PC-9 (cell line): ENCODE measurements at places on chromosomes 13 and 19. TPM values are rescaled to one million over a fixed set of nuclear protein-coding genes. Genes with fewer than 3 reads are reported as not detected.

DNA sequence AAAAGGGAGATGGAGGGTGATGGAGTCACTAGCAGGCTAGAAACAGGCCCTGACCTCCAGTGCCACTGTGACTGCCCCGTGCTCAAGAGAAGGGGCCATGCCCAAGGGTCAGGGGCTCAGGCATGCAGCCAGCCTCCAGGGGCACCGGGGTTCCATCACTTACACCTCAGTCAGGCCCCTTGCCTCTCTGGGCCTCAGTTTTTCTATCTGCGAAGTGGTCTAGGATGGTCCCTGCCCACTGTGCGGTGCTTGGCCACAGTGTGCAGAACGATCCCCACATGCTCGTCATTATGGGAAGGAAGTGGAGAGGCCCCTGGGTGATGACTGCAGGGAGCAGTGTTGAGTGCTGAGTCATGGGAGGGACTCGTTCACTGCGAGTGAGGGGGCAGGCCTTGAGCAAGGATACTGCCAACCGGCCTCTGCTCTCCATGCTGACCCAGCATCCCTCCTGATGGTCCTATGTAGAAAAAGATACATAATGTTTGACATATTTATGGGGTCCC is 23.1 kb downstream of the TMED1 start:
- no peak for DNase-seq
- no peak overlapping the region for H3K4me3 ChIP-seq
- H3K4me1 ChIP-seq = peaks cover 17% of the 10 kb centered on the region
- no peak overlapping the region for H3K27ac ChIP-seq
- H3K36me3 ChIP-seq = no peaks in the 10 kb centered on the region

DNA sequence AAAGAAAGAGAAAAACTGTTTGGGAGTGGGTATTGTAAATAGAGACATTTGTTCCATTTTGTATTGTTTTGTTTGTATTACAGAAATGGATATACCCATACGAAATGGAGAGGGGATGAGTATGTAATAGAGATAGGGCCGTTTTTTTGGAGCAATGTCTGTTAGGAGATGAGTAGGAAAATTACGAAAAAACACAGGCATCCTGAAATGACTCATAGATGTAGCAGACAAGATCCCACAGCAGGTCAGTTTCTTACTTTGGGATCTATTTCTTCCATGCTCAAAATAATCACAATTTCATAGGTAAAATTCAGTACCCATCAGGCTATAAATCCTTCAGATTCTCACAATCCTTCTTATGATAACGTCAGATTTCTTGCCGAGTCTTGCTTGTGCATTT is 779.4 kb upstream of the SLITRK1 start:
- no peaks in the 10 kb centered on the region for H3K36me3 ChIP-seq
- no peak for DNase-seq
- no peaks in the 10 kb centered on the region for H3K27me3 ChIP-seq
- H3K4me3 ChIP-seq = no peak overlapping the region

Gene CACNA1A
- total RNA-seq = 0.35 and 0.38 TPM in 2 replicates

- H3K4me3 ChIP-seq = no peak overlapping the region
- H3K27ac ChIP-seq = no peak overlapping the region
- no peaks in the 10 kb centered on the region for H3K27me3 ChIP-seq
- no peaks in the 10 kb centered on the region for H3K4me1 ChIP-seq
- H3K36me3 ChIP-seq = peaks cover 68% of the 10 kb centered on the region
- DNase-seq = no peak
Observed at GRCh38 chr19:8469613-8470368, 25.0 kb downstream of the HNRNPM start.

DNA sequence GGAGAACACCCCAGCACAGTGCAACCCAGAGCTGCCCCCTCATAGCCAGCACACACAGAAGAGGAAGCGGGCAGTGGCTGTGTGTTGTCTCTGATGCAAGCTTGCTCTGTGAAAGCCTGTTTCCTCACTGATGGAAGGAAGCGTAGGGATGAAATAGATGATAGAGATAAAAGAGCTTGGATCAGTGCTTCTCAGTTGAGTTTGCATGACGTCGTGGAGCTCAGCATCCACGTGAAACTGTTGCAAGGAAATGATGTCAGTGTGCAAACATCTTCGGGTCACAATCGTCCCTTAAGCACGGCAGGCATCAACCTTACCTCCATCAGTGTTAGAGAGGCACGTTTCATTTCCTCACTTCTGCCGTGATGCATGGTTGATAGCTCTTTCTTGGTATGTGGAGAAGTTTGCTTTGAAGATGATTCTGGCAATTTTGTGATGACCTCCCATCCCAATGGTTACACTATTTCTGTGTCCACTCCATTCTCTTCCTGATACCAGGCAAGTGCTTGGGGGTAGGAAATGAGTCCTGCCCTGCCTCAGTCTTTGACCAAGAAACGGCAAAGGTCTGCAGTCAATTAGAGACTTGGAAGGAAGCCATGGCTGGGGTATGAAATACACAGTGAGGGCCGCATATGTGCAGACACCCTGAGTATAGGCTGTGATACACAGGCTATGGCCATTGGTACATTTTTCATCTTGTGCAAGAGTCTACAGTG is 183.0 kb downstream of the ZNF536 start:
- no peak overlapping the region for H3K4me3 ChIP-seq
- H3K27ac ChIP-seq = no peak overlapping the region

DNA sequence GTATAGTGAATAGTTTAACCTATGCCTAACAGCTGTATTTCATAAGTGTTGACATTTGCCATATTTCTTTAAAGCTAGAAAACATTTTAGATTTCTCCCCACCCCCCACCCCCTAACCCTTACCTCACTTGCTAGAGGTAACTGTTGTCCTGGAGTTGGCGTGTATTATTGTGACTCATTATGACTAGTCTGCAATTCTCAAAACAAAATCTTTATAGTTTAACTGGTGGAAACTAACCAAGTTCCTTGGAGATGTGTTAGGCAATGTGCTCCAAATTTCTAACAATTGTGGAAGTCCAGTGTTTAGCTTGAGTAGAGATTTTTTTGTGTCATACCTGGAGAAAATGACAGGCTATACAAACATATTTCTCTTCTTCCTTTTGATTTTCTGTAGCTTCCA is 38.0 kb downstream of the KCTD4 start:
- H3K27ac ChIP-seq = peak overlapping the region; percentile 83
- H3K27me3 ChIP-seq = no peaks in the 10 kb centered on the region
- peak; percentile 95 for DNase-seq
- H3K36me3 ChIP-seq = peaks cover 21% of the 10 kb centered on the region
- peak overlapping the region; percentile 34; the same call in 1 of the 2 replicates for H3K4me3 ChIP-seq

DNA sequence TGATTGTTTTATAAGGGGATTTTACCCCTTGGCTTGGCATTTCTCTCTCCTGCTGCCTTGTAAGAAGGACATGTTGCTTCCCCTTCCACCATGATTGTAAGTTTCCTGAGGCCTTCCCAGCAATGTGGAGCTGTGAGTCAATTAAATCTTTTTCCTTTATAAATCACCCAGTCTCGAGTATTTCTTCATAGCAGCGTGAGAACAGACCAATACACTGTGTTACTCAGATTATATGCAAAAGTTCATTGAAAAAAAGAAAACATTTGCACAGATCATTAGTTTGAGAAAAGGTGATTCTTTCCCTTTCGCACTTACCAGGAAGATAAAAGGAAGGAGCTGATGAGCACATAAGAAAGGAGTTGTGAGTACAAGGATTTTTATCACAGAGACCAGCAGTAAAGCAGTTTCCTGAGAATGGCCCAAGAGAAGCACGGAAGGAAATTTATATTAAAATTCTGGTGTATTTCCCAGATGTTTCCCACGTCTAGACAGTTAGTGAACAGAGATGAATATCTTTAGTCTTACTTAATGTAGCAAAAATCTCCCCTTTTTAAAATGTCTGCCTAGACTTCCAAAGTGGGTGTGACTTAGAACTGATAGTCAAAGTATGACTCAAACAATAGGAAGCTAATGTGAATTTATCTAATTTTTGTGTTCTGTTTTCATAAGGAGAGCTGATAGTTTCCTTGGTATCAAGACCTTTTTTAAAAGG is 431.8 kb upstream of the SGCG start:
- H3K27ac ChIP-seq = no peak overlapping the region
- H3K4me1 ChIP-seq = no peaks in the 10 kb centered on the region
- no peak for DNase-seq
- peaks cover 14% of the 10 kb centered on the region for H3K27me3 ChIP-seq

DNA sequence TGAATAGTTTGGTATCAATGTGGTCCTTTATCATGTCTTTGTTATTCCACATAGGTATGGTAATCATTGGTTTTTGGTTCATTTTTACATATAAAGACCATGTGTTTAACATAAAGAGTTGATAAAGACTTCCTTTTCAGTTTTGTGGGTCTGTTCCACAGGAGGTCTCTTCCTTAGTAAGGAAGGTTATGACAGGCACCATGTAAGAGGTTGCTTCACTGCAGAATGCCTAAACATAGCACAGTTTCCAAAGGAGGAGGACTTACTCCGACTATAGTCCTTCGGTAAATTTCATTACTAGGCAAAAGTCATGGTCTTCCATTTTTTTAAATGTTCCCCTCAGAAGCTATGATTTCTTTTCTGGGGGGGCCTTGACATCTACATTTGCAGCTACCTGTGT is 27.1 kb upstream of the PCDH17 start:
- H3K27ac ChIP-seq = no peak overlapping the region
- DNase-seq = no peak
- no peaks in the 10 kb centered on the region for H3K27me3 ChIP-seq
- H3K4me1 ChIP-seq = no peaks in the 10 kb centered on the region
- no peak overlapping the region for H3K4me3 ChIP-seq

DNA sequence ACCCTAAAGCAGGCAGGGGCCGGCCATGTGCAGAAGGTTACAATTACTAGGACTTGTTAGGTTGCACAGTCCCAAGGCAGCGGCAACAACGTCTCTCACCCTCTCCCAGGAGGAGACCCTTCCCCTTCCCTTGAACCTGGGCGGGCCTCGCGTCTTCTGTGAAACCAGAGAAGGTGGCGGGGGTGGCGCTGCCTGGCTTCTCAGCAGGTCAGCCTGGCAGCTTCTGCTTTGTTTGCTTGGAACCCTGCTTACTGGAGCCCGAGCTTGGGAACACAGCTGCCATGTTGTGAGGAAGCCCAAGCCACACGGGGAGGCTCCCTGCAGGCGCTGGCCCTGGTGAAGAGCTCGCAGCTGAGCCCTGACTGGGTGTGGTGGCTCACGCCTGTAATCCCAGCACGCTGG is 15.5 kb downstream of the MKNK2 start:
- H3K27me3 ChIP-seq = no peaks in the 10 kb centered on the region
- no peaks in the 10 kb centered on the region for H3K36me3 ChIP-seq
- H3K4me1 ChIP-seq = peaks cover 19% of the 10 kb centered on the region

- H3K4me3 ChIP-seq = no peak overlapping the region
- no peak overlapping the region for H3K27ac ChIP-seq
- peaks cover 27% of the 10 kb centered on the region for H3K4me1 ChIP-seq
- no peaks in the 10 kb centered on the region for H3K36me3 ChIP-seq
- no peak for DNase-seq
- no peaks in the 10 kb centered on the region for H3K27me3 ChIP-seq
Observed at GRCh38 chr13:110509478-110509926, 52.0 kb downstream of the RAB20 start.

GRCh38 chr13:78437781-78438180 is 165.6 kb downstream of the POU4F1 start:
- H3K4me1 ChIP-seq = no peaks in the 10 kb centered on the region
- no peaks in the 10 kb centered on the region for H3K27me3 ChIP-seq
- no peak overlapping the region for H3K27ac ChIP-seq
- no peak overlapping the region for H3K4me3 ChIP-seq
- H3K36me3 ChIP-seq = no peaks in the 10 kb centered on the region

Gene MEDAG
- total RNA-seq = not detected in 2 replicates

DNA sequence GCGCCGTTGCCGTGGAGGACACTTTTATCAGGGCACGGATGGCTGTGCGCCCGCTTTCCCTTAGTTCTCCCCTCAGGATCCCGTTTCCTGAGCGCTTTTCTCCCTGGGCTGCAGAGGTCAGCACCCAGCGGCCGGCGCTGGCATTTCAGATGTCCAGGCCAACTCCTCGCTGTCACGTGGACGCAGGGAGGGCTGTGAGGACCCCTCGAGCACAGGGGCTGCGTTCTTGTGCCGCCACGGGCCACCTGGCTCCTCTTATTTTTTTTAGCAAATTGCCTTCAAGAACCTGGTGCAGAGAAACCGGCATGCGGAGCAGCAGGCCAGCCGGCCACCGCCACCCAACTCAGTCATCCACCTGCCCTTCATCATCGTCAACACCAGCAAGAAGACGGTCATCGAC is 22.3 kb downstream of the ATP4B start:
- H3K27ac ChIP-seq = no peak overlapping the region
- DNase-seq = no peak
- H3K27me3 ChIP-seq = no peaks in the 10 kb centered on the region
- no peak overlapping the region for H3K4me3 ChIP-seq
- H3K4me1 ChIP-seq = no peaks in the 10 kb centered on the region
